RCC 7860 (cell line): ENCODE measurements at places on chromosomes 3 and 15.
A peak's percentile ranks its signal among the peaks of the same experiment; 100 is the strongest.

DNA sequence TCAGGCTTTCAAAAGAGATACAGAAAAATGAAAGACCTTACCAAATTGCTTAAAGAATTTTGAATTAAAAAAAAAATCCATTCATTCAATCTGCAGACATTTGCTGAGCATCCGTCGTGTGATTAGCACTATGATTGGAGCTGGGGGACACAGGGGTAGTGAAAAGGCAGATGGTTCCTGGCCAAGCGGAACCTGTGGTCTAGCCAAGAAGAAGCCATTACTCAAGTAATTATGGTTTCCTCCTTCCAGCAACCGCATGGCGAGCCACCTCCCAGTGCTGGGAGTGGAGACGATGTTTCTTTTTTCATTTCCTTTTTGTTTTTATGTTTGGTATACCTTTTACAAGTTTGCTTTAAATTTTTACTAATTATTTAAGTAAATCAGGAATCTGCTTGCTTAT, 140.2 kb downstream of the CACNA2D3 start:
- no peak for DNase-seq

DNA sequence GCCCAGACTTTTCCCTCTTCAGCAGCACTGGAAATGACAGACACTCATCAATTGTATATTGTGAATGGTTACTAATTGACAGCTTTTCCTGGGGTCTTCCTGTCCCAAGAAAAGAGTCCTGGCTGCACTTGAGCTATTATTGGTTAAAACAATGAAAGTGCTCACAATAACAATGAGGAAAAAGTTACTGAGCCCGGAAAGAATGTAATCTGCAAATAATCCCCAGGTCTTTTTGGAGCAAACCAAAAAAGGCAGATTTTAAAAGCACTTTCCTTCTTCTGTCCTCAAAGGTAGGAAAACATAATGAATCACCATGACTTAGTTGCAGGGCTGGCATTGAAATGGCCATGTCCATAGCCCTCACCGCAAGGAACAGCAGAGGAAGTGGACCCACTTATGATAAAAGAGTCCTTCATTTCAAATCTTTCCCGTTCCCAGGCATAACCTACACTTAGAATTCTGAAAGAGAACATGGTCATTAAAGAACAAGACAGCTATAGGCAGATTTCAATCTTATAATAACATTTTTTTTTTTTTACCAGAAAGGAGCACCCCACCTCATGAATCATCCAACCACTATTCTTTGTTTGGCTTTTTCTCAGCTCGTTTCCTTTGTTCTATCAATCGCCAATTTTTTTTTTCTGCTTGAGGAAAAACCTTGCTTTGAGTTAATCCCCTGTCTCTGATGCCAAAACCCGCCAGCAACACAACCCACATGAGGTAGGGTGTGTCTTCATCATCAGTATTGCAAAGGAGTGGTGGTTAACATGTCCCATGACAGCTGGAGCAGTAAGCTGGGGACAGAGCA, 35.5 kb upstream of the ATP1B3 start:
- no peak for DNase-seq

DNA sequence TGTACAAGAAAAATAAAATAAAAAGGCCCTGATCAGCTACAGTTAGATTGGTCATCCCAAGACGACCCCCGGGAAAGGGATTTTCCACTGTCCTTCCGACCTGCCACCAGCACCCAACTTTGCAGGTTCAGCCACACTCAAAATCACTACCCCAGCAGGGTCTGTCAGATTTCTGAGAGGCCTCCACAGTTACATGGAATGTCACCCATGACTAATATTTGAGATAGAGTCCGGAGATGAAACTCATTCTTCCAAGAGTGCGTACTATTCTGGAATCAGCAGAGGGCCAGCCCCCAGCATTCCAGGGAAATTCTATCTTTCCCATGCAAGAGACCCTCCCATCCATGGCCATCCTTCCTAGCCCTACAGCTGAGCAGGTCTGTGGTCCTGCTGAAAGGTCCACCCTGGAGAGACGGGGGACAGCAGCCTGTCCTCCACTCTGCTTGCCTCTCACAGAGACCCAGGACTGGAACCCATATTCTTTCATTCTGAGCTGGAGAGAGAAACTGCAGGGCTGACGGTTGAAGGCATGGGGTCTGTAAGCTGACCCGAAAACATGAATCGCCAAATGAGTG, 5.8 kb downstream of the LIPC start:
- DNase-seq = no peak

DNA sequence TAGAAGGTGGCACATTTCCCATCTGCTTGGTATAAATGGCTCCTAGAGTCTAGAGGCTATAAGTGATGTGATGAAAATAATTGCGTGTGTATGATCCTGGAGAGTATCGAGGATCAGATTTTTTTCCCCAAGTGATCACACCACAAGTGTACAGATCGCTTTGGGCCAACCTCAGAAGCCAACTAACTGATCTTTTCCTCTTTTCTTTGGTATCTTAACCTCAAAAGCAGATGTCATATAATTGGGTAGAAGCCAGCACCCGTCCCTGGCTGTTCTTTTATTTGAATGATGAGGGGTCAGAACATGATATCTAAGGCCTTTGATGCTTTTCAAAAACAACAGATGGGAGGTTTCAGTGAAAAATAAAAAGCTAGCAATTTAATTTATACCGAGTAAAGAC, 3.3 kb downstream of the P2RY14 start:
- no peak for DNase-seq

DNA sequence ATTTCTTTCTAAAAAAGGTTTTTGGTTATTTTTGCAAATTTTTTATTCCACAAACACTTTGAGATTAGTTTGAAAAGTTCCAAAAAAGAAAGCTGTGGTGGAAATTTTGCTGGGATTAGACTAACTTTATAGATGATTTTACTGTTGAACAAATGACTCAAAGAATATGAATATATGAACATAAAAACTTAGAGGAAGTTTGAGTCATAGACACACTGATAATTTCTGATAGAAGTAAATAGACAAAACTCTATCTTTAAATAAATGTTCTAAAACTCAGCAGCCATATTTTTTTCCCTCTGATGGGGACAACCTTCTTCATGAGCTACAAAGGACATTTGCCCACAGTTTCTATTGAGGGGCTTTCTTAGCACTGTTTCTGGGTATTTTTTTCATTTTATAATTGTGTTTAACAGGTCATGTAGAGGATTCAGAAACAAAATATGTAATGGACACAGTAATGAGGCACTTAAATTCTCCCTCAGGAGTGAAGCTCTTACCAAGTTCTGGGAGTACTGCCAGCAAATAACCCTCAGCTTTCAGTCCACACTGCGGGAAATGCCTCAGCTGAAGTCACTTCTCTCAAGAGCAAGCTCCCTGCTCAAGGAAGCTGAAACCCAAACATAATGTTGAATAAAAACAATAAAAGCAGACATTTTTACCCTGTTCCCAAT, 157.6 kb downstream of the NFKBIZ start:
- peak; percentile 69 for DNase-seq

DNA sequence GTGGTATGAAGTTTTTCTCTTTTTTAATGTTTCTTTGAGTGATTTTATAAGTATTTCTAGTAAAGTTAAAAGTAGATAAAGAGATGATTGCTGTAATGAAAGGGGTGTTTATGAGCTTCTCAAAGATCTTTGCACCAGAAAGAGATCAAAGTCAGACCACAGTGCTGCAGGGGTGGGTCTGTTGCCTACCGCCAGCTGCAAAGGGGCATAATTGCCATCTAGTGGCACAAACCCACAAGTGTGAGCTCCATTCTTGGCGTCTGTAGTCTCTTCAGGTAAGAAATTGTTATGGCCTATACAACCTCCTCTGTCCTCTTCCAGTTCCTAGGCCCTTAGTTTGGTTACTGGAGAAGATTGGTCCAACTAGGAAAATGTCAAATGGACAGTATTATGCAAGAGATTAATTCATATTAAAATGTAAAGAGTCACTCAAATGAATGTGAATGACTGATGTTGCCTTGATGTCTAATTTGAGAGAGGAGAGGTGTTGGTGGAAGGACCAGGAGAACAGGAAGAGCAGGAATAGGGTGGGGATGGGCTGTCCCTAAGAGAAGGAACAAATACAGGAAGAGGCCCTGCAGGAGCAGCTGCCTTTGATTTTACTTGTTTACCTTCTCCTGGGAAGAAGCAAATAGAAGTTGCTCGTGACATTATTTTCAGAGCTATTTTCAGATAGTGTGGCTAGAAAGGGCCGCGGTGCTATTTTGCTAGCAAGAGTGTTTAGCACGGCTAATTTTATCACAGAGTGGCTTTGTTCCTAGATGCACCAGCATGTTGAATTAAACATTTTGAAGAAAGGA, 53.0 kb upstream of the GSK3B start:
- no peak for DNase-seq

GRCh38 chr15:31974855-31975829, 55.2 kb upstream of the CHRNA7 start:
- no peak for DNase-seq

GRCh38 chr15:73683777-73684580, at the start of gene CD276:
CD276 (plus strand) TSS chr15:73684383; CDS start chr15:73699640, 15,257 bp downstream.
- peak; percentile 69 for DNase-seq

DNA sequence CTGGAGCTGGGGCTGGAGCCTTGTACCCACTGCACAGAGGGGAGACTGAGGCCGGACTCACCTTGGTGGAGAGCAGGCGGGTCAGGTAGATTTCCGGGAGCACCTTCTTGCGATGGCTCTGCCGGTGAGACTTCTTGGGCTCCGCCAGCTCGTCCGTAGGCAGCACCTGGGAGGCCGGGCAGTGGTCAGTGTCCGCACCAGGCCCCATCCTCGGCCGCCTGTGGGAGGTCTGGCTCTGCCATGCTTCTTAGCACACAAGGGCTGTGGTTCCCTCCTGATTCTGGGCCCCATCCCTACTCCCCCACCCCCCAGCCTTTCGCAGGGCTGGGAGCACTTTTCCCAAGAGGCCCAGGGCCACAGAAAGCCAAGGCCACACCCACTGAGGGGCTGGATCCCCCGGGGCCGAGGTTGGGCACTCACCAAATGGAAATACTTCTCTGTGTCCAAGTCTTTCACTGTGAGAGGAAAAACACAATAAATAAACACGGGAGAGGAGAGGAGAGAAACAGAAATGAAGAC, 17.4 kb downstream of the H1-8 start:
- no peak for DNase-seq
